ENCODE measurements at places on chromosomes 3 and 15.

GRCh38 chr3:184687363-184688015 lies 24.4 kb downstream of the MAGEF1 start:
- DNase-seq: no peak

DNA sequence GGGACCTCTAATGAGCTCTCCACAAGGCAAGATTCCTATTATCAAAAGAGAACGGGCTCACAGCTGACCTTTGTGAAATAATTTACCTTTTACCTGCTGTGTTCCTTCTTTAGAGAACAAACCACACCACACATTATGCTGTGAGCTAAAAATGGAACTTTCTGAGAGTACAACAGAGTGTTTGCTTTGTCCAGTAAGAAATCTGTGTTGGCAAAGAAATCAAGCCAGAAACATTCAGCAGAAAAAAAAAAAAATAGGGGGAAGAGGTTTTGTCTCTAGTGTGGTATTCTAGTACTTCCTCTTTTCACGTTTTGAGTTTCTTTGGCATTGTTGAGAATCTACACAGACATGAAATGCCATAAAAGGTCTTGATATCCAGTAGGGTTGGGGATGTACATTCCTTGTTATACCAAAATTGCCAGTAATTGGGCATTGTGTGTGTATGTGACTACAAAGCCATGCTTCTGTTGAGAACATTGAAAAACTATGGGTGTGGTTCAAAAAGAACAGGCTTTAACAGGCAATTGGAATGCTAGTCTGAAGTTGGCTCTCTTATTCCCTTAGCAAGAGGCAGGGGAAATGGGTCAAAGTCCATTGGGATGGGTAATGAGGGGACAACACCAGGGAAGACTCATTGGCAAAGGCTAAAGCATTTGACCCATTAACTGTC lies 273.5 kb downstream of the NEK10 start:
- DNase-seq: no peak

DNA sequence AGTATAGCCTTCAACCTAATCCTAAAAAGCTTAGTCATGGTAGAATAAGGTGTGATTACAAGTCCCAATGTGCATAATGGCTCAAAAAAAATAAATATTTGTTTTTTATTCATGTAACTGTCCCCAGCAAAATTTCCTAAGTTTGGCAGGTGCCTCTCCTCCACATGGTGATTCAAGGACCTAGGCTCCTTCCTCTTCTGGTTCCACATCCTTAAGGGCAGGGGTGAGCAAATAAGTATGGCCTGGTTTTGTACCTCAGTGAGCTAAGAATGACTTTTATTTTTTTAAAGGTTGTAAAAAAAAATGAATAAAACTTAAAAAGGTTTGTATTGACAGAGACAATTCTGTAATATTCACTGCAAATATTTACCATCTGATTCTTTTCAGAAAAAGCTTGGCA lies 343.5 kb upstream of the UBE2E2 start:
- DNase-seq: no peak

DNA sequence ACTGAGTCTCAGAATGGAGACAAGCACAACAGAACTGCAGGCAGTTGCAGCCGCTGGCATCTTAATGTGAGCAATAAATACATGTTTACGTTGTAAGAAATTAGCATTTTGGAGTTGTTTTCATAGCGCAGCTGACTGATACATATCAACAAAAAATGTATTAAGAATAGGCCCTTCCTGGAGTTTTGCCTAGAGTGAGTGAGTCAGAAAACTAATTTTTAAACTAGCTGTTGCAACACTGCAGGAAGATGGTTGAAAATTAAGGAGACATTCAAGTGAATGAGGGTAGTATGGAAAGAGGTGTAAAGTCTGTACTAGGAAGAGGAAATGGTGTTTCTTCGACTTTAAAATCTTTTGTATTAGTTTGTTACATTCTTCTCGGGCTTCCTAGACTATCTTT lies 39.6 kb upstream of the TIMP4 start:
- DNase-seq: no peak

DNA sequence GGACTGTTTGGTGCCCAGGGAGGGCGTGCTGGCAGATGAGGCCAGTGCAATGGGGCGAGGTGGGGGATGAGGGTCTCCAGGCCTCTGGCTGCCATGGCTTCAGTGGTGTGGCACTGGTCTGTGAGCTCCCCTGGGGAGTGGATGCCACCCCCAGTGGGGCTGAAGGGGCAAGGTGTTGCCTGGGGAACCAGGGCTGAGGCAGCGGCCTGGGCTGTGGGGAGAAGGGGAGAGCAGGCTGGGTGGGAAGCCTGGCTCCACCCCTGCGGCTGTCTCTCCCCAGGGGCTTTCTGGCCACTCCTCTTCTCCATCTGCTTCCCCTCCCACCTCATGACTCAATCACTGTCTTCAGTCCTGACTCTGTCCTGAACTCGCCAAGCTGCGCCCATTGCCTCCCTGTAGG lies 88.4 kb upstream of the TLE3 start:
- DNase-seq: no peak

- no peak for DNase-seq
Measured at GRCh38 chr15:37246065-37246464, 145.7 kb upstream of the MEIS2 start.

DNA sequence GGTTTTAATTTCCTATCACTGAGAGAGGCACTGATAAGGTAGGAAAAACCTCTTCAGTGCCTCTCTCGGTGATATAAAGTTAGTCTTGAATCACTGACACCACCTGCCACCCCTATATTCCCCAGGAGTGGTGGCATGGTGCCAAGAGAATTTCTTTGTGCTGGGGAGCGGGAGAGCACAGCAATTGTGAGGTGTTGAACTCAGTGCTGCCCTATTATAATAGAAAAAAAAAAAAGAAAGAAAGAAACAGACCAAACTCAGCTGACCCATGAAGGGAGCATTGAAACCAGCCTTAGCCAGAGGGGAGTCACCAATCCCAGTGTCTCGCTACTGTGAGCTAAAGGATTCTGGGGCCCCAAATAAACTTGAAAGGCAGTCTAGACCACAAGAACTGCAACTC lies 201.4 kb upstream of the STT3B start:
- DNase-seq: no peak

DNA sequence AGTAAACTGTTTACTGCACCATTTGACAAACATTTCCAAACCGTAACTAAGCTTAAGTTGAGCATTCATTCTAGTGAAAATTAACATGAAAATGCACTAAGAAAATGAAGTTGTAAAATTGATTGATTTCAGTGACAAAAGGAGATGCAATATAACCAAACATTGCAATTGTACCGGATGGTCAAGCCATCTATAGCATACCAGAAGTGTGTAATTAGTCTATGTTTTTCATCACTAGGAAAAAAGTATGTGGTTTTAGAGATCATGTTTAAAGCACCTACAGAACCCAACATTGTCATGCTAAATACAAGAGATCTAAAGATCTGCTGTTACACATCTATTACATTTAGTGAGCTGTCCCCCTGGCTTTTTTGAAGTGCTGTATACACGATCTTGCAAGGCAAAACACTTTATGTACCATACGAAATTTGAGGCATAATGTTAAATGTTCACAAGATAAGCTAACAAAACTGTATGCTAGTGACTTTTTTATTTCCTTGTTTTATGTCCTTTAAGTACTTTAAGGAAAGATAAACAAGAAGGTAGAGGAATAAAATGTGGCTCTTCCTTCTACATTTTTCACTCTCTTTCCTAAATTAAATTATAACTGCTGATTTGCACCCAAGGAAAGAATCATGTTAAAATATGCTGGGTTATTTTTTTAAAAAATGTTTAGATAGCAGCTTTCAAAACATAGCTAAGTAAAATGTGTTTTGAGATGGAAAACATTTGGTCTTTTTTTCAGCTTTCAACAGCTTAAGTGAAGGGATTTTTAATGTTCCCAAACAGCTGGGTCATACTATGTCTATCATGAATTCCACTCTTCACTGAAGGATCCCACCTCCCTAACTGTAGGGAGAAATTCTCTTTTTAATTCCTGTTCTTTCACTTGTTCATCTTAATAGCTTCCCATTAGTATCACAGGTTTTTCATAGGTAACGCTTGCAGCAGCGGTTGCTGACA lies 498.0 kb downstream of the MECOM start:
- no peak for DNase-seq

GRCh38 chr3:43366885-43367284 lies 80.5 kb downstream of the SNRK start:
- DNase-seq: no peak

GRCh38 chr3:38046027-38046426 lies 7.0 kb downstream of the DLEC1 start:
- no peak for DNase-seq
